ENCODE measurements at places on chromosomes 7 and 10.

GRCh38 chr10:110500515-110500905 is 2.8 kb downstream of the DUSP5 start:
- peak; percentile 61 for DNase-seq

GRCh38 chr7:137873524-137873923 is 26.8 kb upstream of the DGKI start:
- DNase-seq: peak; percentile 88

DNA sequence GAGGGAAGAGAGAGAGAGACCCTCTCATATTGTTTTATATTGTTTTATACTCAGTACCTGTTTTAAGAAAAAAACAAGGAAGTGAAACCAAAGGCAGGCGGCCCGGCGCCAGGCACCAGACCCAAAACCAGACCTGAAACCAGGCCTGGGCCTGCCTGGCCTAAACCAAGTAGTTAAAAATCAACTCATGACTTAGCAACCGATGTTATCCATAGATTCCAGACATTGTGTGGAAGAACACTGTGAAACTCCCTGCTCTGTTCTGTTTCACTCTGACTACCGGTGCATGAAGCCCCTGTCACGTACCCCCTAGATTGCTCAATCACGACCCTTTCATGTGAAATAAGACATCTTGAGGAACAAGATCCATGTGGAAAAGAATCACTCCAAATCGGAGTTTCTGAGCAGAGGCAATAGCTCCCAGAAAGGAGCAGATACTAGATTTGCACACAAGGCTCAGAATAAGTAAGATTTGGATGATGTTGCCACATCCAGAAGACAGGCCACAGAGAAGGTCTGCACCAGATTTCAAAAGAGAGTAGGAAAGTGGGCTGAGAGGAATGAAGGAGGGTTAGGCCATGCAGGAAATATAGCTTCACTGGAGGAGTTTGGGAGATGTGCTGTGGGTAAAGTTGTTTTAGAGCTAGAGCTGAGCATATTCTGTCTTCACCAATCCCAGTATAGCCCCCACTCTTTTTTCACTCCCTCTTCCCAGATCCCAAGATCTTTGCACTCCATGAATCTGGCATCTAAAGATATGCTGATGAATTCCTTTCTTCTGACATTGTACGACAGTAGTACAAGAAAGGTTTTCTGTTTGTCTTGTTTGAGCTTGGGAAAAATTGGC is 8.8 kb upstream of the ZNF248 start:
- no peak for DNase-seq

DNA sequence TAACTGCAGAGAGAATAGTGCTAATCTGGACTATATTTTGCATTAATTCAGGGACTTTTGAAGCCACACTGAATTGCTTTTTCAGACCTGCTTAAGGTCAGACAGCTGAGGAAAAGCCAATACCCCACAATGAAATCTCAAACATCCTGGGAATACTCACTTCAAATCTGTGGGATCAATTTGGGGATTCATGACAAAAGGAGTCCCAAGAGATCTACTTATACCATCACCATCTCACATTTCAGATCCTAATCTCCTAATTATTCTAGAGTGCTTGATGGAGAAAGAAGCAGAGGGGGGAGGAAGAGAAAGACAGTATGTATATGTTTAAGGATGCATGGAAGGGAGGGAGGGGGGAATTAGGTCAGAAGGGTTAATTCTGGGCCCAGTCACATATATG is 202.2 kb downstream of the CACNA2D1 start:
- DNase-seq: no peak

DNA sequence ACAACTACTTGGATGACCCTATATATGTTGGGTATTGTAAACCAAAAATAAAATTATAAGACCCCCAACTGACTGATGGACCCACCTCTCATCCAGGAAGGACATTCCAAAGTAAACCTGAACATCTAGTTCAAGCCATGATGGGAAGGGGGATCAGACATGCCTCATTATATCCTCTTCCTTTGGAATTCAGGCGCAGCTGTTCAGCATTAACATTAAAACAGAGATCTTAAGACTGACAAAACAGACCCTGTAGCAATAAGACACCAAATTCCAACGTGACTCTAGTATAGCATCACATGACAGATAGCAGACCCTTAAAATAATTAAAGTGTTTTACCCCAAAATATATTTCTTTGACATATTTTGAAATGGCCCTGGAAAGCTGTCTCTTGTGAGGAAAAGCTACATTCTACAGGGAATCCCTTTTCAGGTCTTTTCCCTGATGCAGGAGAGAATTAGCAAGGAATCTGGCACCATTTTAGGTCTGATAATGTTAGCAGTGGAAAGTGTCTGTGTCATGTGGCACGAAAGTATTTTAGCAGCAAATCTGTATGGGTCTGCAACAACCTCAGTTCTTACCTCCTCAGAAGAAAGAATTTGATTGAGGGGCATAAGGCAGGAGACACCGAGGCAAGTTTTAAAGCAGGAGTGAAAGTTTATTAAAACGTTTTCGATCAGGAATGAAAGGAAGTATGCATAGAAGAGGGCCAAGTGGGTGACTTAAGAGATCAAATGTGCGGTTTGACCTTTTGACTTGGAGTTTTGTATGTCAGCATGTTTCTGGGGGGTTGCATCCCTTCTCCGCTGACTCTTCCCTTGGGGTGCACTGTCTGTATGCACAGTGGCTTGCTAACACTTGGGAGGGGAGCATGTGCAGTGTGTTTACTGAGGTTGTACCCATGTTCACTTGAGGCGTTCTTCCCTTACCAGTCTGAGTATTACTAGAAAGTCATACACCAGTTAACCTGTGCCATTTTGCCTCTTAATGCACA is 236.6 kb upstream of the PPP1R3A start:
- DNase-seq: no peak

GRCh38 chr7:96770758-96771157 is 61.1 kb upstream of the SEM1 start:
- no peak for DNase-seq

GRCh38 chr10:36542493-36542892 is 582.9 kb upstream of the ANKRD30A start:
- no peak for DNase-seq

- DNase-seq: no peak
Observed at GRCh38 chr7:103123529-103123928, 25.4 kb downstream of the NAPEPLD start.

GRCh38 chr7:123865517-123866117 is 20.6 kb downstream of the HYAL4 start:
- peak; percentile 35 for DNase-seq

DNA sequence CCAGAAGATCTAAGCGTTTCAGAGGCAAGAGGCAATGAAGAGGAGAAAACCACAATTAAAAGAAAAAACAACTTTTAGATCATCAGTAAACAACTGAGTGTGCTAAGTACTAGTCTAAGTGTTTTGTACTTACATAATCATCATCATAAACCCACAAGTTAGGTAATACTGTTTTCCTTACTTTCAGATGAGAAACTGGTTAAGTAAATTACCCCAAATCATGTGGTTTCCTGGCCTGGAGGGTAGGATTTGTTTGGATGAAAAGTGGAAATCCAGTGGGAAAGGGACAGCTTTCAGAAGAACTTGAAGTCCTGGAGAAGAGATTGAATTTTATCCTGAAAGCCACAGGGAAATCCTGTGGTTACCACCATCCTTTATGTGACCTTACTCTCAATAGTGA is 463.3 kb downstream of the LRMDA start:
- DNase-seq: no peak

GRCh38 chr10:70139997-70140250 is 6.6 kb downstream of the TYSND1 start:
- no peak for DNase-seq

DNA sequence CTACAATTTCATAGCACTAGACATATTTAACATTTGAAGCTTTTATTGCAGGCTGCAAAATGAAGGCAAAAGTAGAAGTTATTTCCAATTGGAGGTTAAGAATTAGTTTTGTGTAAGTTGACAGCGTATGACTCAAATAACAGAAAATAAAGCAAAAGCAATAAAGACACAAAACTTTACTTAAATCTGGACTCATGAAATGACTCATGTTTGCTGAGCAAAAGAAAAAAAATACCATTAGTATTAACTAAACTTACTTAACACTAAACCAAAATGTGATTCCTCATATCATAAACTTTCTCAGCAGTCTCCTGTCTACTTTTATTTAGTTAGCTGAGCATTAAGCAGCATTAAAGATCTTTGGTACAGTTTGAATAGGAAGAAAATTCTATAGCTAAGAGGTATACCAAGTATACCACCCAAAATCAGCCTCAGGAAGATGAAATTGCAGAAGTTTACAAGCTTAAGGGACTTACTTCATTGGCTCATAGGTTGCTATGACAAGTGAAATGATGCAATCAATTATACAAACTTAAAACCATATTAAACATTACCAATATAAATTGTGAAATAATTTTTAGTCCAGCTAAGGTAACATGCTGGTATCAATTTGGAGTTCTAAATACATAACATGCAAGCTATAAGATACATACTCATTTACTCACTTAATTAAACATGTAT is 1131.4 kb downstream of the XPNPEP1 start:
- no peak for DNase-seq

Measured in AG08395 (cell line).